ENCODE measurements at places on chromosomes 4 and X.
A peak's percentile ranks its signal among the peaks of the same experiment; 100 is the strongest.

DNA sequence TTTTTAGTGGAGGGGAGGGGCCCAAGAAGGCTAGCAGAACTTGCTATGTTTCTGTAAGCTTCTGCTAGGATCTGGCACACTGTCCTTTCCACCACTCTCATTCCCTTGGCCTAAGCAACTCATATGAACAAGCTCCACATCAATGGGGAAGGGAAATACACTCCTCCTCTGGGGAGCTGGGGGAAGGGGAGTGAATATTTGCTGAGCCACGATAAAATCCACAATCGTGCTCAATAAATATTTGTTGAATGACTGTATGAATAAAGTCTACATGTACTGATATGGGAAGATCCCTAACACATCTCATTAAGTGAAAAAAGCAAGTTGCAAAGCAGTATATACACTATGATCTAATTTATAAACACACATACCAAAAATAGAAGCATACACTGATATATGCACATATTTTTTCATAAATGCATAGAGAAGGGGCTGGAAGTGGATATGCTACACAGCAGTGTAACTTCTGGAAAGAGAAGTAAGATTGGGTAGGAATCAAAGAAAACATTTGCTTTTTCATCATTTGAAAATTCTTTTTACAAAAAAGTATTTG lies 95.8 kb upstream of the EFHC2 start:
- no peak for DNase-seq

- DNase-seq, result no peak
Measured at GRCh38 chr4:148443512-148444295, 1.5 kb upstream of the NR3C2 start.

DNA sequence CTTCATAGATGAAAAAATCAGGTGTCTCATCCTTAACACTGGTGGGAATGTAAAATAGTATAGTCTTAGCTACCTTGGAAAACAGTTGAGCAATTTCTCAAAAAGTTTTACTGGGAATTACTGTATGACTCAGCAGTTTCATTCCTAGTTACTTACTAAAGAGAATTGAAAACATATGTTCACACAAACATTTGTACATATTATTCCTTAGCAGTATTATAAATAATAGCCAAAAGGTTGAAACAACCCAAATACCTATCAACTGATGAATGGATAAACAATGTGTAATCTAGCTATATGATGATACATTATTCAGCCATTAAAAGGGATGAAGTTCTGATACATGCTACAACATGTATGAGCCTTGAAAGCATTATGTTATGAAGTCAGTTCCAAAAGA lies 41.7 kb downstream of the RBM46 start:
- DNase-seq, result peak; percentile 56

DNA sequence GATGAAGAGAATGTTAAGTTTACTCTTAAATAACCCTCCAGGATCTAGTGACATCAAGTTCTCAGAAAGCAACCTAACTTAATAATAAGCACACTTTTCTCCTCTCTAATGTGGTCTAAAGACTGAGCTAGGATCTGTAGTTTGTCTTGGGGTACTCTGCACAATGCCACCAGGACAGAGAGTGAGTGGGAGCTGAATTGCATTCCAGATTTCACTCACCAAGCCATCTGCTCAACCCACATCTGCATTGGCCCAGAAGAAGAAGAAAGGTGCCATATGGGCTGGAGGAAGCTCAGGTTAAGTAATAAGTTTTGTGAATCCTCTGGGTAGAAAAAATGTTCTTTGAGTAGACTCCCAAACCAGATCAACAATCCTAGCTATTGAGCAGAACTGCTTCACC lies 384.6 kb downstream of the PPP3CA start:
- no peak for DNase-seq

Data from EL (cell line).